MCF 10A (cell line): ENCODE measurements at places on chromosomes 13 and 19. TPM values are rescaled to one million over a fixed set of nuclear protein-coding genes. Genes with fewer than 3 reads are reported as not detected.

Gene C5AR2
- 2.4 and 2.8 TPM in 2 replicates for total RNA-seq

Gene TMEM161A
- 34.8 and 36.1 TPM in 2 replicates for total RNA-seq

Gene PRR20D
- not detected in 2 replicates for total RNA-seq

Gene VSTM2B
- not detected in 2 replicates for total RNA-seq

Gene SPACA4
- not detected in 2 replicates for total RNA-seq

Gene ZNF571
- 4.2 and 6.3 TPM in 2 replicates for total RNA-seq

GRCh38 chr13:59358014-59358413 lies 805.7 kb downstream of the DIAPH3 start:
- DNase-seq, result no peak

DNA sequence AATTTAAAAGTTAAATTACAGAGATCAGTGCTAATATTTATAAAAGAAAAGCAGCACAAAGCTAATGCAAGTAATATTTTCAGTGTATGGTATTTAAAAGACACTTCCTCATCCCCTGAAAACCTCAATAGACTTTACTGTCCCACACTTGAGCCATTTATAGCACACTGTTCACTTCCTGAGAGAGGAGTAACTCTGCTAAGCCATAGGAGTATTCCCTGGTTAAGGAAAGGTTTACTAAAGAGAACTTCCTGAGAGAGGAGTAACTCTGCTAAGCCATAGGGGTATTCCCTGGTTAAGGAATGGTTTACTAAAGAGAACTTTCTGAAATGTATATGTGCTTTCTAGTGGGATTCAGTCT lies 159.4 kb downstream of the NHLRC3 start:
- no peak for DNase-seq

GRCh38 chr13:79614250-79614918 lies 133.4 kb downstream of the NDFIP2 start:
- DNase-seq, result no peak

DNA sequence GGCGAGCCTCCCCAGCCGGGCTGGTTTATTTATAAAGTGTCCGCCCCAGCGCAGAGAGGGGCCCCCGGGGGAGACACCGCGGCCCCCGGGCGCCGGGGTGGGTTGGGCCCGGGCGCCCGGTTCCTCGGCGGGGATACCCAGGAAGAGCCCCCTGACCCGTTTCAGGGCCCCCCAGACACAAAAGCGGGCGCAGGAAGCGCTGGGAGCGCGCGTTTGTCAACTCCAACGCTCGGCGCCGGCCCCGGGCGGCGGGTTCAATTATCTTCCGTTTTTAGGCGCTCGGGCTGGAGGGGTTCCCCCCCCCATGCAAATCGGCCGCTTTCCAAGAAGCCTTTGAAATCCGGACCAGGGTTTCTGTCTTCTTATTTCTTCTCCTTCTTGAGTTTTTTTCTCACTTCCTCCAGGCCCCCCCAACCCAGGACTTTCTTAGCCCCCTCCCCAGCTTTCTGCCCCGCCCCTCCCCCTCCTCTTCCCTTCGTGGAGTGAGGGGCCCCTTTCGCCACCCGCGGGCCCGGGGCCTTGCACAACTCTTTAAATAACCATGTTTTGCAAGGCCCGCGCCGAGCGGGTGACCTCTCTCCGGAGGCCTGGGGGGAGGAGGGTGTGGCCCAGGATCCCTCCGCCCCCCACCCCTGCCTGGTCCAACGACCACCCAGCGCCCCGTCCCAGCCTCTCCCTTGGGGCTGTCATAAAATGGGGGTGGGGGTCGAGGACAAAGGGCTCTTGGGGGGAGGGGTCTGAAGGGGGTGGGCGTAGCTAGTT lies 935 bp downstream of the ARID3A start:
- peak; percentile 71 for DNase-seq

- no peak for DNase-seq
Observed at GRCh38 chr13:33745370-33746324, 72.3 kb upstream of the RFC3 start.

DNA sequence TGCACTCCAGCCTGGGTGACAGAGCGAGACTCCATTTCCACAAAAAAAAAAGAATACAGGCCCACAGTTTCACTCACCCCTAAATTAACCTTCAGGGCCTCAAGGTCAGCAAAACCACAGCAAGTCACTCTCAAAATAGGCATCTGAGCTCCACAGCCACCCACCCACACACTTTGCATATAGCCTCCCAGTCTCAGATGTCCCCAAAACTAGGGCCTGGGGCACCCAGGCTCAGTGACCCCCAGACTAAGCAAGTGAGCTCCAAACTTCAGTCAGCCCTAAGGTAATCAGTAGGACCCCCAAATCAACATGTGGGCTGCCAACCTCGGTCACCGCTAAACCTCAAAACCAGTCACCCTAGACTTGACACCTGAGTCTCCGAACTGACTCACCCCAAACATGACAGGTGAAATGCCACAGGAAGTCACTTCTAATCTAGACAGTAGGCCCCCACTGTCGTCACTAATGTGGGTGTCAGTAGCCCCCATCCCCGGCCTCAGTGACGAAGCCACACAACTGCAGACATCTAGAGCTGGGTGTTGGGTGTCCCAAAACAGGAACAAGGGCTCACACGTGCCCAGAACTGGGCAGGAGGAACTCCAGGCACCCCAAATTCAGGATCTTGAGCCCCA lies 13.9 kb downstream of the RABAC1 start:
- no peak for DNase-seq

- no peak for DNase-seq
Observed at GRCh38 chr13:98503175-98504028, 73.5 kb downstream of the STK24 start.

- no peak for DNase-seq
Observed at GRCh38 chr13:112241288-112241687, 134.9 kb upstream of the SPACA7 start.

DNA sequence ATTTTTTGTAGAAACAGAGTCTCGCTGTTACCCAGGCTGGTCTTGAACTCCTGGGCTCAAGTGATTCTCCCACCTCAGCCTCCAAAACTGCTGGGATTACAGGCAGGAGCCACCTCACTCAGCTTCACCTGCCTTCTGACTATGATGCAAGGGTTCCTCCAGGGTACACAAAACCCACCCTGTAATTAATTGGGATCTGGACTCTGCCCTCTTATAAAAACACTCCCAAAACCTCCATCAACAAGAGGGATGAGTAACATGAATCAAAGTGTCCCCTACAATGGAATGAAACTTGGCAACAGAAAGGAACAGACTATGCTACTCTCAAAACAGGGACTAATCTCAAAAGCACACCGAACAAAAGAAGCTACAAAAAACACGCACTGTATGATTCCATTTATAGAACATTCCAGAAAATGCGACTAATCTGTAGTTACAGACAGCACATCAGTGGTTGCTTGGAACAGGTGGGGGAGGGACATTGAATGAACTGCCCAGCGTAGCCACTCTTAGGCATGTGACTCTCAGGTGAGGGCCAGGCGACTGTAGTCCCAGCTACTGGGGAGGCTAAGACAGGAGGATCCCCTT lies 3.2 kb upstream of the PRR36 start:
- DNase-seq, result no peak

DNA sequence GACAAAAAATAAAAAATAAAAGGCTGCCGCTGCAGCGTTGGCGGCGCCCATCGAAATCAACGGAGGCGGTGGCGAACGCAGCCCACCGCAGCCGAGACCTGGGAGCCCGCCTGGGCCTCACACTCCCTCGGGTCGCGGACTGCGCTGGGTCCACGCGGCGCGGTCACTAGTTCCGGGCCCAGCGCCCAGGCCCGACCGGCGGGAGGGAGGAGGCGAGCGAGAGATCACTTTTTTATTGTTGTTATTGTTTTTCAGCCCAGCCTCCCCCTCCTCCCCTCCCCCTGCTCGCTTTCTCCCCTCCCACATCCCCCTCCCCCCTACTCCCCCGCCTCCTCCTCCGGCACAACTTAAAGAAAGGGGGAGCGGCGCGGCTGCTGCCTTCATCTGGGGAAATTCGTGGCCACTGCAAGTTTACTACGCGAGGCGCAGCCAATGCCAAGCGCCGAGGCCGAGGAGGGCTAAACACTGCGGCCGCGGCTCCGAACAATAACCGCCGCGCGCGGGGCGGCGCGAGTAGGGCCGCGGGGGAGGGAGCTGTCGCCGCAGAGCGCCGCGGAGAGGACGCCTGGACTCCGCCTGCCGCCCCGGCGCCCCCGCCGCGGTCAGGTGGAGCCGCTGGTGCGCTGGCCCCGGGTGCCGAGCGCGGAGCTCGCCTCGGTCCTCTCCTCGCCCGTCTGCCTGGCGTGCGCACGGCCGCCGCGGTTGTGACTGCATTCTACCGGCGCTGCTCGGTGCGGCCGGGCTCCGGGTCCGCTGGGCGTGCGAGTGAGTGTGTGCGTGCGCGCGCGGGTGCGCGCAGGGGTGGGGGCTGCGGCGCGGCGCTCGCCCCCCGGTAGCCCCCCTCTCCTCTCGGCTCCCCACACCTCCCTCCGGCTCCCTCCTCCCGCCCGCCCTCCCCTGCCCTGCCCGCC lies 505 bp upstream of the ZIC2 start:
- peak; percentile 81 for DNase-seq
